ENCODE measurements at places on chromosomes 2 and 18.

DNA sequence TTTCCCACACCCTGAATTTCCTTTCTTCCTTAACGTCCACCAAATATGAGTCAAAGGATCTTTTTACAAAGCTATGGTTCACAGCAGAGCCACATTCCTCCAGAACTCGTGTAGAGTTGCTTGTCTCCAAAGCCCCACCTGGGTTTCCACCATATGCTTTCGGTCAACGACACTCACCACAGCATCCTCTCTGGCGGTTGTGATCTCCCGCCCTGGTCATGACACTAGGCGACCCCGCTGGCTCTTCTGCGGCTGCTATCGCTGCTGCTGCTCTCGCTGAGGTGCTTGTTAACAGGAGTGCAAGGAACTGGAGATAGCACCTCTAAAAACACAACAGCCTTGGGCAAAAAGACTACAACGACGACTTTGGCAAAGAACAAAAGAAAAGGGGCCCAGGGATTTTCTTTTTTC lies 340 bp downstream of the SLC40A1 start:
- DNase-seq: peak; percentile 83

DNA sequence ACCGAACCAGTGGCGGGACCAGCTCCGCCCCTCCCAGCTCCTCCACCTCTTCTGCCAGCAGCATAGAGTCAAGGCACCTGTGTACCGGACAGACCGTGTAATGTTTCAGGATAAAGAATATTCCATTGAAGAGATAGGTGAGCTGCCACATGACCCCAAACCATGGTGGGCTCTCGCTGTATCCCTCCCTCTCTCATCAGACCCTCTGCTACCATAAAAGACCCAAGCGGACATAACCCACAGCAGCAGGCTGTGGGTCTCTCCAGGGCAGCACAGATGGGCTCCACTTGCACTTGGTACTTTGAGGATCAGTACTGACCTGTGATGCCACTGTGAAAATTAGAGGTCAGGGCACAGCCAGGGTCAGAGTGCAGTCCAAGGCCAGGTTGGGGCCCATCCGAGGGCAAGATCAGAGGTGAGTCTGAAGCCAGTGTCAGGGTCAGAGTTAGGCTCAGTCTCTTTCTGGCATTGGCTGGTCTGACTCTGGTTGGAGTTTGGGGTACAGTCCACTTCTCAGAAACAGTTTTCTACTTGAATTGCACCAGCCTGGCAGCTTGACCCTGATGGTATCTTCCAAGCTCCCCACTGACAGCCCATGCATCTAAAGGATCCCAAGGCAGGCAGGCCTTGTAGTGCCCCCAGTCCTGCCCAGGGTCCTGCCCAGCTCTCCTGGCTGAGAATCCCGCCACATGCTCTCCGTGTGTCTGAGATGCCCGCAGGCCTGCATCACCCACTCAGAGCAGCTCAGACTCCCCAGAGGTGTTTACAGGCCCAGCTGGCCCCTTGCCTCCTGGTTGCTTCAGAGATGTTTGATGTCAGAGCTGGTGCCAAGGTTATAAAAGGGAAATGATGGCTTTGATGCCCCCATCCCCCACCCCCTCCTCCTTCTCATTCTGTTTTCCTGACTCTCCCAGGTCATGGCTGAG lies 212.1 kb downstream of the DYSF start:
- no peak for DNase-seq

GRCh38 chr18:47108998-47109405 lies 41.3 kb downstream of the HDHD2 start:
- no peak for DNase-seq

- no peak for DNase-seq
Observed at GRCh38 chr2:212945526-212945925, 205.9 kb downstream of the IKZF2 start.

DNA sequence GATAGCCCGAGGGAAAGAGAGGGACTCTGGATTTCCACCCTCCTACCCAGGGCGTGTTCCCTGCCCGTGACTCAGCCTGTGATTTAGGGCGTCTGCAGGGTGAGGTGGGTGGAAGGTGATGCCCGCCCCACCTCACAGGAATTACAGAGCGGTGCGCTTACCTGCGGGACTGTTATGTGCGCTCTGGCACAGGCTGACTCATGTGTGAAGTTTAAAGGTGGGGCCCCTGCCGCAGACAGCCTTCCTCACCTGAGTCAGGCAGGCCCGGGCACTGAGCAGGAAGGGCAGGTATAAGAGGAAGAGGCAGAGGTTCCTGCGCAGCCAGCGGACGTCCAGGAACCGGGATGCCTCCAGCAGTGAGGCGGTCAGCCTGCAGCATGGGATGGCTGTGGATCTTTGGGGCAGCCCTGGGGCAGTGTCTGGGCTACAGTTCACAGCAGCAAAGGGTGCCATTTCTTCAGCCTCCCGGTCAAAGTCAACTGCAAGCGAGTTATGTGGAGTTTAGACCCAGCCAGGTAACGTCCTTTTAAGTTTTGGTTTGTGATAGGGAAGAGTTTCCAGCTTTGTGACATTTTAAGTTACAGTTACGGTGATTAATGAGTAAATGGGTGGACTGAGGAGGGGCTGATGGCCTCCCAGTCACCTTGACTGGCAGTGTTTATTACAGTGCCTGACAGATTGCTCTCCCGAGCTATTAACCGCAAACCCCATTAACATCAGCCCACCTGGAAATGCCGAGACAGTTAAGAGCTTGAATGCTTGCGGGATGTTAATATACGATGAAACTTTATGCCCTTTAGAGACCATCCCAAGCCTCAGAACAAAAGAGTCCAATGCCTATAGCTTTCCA lies 141.6 kb upstream of the TTC39C start:
- no peak for DNase-seq

GRCh38 chr2:53490659-53491058 lies 276.9 kb upstream of the CHAC2 start:
- DNase-seq: no peak

GRCh38 chr2:216327447-216327935 lies 44.8 kb downstream of the MARCHF4 start:
- DNase-seq: no peak

DNA sequence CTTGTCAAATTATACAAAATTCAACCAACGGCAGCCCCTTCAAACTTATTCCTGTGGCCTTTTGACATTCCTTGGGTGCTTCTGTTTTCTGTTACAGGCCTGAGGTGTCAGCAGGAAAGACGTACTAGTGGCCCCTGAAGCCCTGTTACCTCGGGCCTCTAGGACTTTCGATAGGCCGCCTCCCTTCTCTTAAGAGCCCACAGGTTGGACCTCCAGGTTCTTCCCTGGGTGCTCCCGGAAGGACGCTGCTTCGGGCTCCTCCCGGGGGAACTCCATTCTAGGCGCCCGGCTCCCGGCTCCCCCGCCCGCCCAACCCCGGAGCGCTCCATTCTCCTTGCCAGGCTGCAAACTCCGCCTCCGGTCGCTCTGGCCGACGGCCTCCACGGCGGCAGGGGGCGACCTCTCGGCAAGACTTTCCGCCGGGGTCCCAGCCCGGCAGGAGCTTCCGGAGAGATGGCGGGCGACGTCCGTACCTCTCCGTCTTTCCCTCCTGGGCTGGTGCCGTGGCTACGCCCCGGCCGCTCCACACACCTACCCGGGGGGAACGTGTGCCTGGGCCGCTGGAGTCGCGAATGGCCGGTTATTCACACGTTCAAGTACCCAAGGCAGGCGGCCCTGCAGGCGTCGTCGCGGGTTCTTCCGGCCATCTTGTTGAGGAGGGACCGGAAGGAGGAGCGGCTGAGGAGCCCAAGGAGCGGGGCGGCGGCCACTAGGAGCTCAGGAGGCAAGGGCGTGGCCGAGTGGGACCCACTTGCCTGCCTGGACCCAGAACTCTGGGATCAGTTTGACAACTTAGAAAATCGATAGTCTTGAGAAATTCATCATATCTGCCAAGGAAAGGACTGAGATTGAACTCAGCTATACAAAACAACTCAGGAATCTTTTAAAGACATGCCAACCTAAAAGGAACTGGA lies 27.5 kb downstream of the BOLA3 start:
- DNase-seq: peak; percentile 90

DNA sequence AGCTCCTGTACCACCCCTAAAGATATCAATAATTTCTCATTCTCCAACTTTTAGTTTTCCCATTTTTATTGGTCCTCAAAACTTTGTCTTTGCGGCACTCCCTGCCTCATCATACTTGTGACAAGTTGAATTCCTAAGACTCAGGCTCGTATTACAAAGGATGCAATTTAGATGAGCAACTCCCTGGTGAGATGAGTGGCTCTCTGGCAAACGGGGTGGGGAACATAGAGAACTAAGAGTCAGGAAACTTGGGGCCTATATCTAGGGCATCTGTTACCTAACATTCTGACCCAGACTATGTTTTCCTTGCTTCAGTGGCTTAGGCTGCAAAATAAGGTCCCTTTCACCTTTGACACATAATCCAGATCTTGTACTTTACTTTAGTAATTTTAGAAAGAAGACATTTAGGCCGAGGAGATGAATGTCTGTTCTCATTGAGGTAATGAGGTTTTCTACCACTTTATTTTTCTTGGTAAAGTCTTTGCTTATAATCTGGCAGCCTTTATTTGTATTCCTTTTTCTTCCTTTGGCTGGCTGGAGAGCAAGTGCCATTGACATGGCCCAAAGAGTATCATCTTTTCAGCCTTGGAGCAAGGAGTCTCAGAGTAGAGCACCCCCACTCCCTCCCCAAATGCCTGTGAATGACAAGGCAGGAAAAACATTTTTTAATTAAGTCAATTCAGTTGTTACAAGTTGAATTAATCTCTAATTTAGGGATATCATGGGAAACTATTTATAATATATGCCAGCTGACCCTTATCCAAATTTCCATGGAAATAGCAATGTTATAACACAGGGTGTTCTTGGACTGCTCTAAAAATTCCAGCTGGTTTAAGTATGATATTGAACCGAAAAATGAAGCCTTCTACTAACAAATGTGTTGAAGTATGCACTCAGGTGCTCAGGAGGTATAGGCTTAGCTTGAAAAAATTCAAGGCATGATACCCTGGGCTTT lies 15.2 kb downstream of the TSPYL6 start:
- DNase-seq: no peak

- DNase-seq: peak; percentile 13
Observed at GRCh38 chr2:143974262-143974661, 545.7 kb downstream of the ZEB2 start.

DNA sequence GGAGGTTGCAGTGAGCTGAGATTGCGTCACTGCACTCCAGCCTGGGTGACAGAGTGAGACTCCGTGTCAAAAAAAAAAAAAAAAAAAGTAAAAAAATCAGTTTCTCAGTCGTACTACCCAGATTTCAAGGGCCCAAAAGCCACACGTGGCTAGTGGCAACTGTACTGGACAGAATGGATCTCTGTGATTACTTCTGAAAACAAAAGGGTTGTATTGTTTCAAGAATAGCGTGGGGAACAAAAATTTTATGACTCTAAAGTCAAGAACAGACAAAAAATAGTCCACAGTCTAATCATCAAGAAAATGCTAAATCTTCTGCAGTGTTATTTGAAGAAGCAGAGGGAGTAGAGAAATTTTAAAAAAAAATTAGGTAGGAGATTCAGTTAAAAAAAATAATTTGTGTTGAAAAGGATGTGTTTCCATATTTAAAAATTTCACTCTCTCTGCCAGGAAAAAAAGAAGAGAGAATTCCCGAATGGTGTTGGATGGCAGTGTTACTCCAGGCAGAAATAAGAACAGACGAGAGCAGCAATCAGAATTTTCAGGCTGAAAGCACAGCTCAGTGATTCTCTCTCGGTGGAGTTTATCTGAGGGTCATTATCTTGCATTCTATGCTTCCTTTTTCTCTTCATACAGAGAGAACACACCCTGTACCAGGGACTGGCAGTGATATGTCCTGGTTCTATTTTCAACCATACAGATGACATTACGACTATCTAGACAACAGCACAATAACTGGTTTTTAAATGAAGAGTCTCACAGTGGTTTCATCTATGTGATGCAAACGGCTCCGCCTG lies 61.8 kb downstream of the CABYR start:
- DNase-seq: peak; percentile 50

DNA sequence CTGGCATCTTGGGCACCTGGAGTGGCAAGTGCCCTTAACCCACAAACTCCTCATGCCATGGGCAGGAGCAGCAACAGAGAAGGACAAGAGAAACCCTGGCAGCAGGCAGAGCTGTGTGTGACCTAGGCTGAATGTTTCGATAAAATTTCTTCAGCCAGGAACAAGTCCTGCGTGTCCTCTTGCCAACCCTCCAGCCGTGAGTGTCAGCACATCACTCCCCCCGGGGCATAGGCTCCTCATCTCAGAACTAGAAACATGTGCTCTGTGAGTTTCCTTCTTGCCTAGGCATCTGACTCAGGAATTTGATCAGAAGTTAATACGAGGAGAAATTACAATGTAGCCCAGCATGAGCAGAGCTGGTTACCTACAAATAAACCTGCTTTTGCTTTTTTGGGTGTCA lies 2.2 kb downstream of the ABCG8 start:
- DNase-seq: no peak

GRCh38 chr18:68316636-68317035 lies 398.3 kb downstream of the TMX3 start:
- DNase-seq: peak; percentile 39

- no peak for DNase-seq
Observed at GRCh38 chr2:74383254-74383653, 3.1 kb upstream of the DCTN1 start.

DNA sequence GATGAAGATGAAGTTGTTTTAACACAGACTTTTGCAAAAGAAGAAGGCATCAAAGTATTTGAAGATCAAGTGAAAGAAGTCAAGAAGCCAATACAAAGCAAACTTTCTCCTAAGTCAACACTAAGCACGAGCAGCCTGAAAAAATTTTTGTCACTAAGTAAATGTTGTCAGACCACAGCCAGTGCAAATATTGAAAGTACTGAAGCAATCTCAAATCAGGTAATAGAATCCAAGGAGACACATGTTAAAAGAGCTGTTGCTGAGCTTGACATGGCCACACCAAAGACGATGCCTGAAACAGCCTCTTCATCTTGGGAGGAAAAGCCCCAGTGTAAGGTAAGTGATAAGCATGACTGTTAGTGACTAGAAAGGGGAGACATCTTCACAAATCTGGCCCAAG lies 75.1 kb downstream of the FSIP2 start:
- no peak for DNase-seq

GRCh38 chr2:226307487-226308322 lies 491.9 kb downstream of the IRS1 start:
- no peak for DNase-seq

GRCh38 chr2:151981886-151982285 lies 117.0 kb downstream of the CACNB4 start:
- no peak for DNase-seq

GRCh38 chr18:37572736-37573135 lies 7.1 kb upstream of the CELF4 start:
- no peak for DNase-seq

GRCh38 chr2:118098307-118099030 lies 10.2 kb downstream of the INSIG2 start:
- DNase-seq: no peak

DNA sequence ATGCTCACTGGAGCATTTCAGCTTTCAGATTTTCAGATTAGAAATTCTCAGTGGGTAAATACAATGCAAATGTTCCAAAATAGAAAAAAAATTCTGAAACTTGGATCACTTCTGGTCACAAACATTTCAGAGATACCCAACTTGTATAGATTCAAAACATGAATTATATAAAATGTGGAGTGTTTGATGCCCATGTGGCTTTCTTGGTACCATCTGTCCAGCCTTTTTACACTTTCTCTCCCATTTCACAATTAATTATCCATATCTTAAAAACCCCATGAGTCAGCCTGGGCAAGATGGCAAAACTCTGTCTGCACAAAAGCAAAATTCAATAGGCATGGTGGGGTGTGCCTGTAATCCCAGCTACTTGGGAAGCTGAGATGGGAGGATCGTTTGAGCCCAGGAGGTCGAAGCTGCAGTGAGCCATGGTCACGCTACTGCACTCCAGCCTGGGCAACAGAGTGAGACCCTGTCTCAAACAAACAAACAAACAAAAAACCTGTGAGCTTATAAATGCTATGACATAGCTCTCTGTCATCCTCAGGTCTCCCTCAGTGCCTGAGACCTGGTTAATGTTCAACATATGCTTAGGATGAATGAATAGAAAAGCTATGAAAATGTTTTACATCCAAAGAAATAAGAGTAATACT lies 146.3 kb upstream of the TTC39C start:
- DNase-seq: no peak
